EL (cell line): ENCODE measurements at places on chromosomes 7 and 10.

DNA sequence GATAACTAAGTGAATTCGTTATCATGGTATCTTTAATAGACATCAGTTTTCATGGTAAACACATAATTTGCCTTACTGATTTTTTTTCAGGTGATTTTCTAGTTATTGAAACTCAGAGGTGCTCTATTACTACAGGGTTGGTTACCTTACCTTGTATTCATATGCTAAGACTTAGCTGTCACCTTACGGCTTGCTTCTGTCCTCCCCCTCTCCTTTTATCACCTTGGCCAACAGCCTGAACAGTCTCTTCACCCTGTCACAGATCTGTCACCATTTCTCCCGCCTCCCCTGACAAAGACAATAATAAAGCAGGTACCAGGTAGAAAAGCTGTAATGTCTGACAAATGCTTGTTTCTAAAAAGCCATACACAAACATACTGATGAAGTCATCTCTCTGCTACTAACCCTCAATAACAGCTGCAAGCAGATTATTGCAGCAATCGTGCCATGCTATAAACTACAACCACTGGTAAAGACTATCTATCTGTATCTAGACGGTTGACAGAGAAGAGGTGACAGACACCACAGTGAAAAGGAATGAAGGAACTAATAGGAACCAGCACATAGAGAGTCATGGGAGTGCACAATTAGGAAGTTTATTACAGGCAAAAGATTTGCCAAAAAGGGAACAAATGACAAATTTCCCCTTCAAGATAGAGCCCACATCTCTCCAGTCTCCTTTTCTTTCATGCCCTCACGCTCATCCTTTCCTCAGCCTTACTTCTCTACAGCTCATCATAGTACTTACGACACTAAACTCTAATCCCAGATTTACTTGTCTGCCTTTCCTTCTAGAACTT lies 57.2 kb downstream of the ARHGAP12 start:
- no peak for DNase-seq

DNA sequence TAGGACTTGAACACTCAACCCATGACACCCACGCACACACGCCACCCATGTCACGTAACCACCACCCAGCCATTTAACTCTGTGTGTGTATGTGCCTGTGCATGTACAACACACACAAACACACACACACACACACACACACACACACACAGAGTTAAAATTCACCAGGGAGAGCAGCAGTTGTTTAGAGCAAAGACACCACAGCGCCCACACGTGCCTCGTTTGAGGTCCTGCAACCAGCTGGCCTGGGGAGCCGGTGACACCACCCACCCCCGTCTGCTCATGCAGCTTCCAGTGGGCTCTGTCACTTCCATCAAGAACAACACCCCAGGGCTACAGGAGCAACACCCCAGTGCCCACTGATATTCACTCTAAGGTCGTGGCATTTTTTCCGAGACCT lies 97.4 kb downstream of the ELFN1 start:
- DNase-seq = no peak

DNA sequence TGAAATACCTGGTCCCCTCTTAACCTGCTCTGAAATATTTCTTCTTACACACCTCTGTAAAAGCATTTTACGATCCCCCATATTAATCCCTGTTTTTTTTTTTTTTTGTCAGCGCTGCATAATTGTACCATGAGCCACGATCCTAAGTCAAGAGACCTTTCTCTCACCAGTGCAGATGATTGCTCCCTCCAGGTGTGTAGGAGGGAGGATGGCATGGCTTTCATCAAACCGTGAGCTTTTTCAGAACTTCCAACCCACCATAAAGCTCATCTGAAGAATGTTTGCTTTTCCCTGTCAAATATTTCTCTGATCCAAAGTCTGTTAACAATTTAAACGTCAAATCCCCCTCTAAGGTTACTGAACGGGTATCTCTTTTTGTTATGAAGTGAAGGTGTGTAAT lies 28.2 kb upstream of the SEPHS1 start:
- no peak for DNase-seq

DNA sequence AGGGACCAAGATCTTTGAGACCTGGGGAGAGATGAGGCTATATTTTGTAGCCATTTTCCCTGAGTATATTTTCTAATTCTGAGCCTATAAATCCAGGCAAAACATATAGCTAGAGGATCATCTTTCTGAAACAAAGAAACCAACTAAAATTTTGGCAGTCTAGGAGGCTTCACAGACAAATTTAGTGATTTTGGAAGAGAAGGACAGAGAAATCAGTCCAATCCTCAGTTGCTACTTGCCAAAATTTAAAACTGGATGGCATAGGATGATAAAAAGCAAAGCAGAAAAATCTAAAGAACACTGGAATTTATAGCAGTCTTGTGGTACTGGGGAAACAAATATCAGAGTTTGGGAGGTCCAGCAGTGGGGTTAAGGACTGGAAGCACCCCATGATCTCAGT lies 43.4 kb upstream of the POM121L12 start:
- no peak for DNase-seq

- peak; percentile 47 for DNase-seq
Observed at GRCh38 chr7:80135309-80136104, 876 bp downstream of the GNAI1 start.

GRCh38 chr7:28479507-28479947 lies 67.2 kb downstream of the CREB5 start:
- DNase-seq = no peak

DNA sequence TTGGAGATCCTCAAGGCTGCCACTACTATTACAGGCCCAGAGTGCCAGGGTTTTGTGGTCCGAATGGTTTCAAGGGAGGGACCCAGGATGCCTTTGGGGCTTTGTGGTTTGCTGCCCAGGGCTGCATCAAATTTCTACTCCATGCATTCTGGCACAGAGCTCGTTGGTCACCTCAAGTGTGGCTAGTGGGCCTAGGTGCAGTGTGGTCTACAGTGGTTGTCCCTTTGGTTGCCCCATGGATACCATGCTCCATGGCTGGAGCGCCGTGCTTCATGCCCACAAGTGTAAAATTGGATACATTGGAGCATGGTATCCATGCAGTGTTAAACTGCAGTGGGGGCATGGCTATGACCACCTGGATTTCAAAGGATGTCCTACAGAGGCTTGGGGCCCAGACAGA lies 5.4 kb upstream of the PRF1 start:
- no peak for DNase-seq

DNA sequence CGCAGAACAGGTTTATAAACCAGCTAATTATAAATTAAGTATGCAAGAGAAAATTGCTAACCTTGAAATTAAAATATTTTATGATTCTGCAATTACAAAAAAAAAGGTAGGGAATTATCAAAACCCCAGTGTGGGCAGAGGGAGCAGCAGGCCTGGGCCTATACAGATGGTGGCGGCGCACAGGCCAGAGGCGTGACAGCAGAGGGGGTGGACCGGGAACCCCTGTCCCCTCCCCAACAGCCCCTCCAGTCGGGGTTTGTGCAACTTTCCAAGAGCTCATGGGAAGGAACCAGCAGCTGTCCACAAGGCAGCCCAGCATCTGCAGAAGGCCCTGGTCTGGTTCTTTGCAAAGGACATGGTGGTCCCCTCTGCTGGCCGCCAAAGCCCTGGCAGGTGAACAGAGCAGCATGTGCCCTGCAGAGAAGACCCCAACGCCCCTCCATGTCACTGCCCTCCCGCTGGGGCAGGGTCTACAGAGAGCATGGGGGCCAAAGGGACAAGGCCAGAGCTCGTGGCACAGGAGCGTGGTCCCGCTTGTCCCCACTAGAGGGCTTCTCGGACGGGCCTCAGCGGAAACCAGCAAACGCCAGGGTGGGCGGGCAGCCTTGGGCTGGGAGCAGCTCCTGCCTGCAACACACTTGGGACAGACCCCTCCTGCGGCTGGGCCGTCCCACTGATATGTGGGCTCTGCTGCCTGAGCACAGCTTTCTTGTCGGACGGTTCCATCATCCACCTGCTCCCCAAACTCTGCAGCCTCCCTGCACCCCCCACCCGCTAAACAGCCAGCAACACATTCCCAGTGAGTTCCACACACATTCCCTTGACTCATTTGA lies 75.1 kb downstream of the EBF3 start:
- DNase-seq = peak; percentile 19

DNA sequence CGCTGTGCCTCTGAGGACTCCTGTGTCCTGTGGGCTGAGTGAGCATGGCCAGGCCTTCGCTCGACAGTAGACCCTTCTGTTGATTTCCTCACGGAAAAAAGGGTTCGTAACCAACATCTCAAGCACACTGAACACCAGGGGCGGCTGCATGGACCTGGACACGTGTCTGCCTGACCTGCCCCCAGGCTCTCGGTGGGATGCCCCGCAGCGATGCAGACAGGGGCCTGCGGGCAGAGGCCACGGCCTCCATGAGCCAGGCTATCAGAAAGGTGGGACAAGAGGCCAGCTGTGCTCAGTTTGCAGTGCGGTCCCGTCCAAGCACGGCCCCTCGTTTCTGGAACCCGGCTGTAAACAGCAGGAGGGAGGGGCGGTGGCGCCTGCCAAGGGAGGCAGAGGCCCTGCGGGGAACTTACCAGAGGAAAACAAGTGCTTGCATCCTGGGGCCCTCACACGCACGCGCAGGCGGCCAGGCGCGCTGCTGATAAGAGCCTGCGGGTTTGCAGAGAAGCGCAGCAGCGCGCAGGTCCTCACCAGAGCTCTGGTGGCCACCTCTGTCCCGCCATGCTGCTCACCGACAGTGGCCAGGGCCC lies 10.6 kb downstream of the GPR146 start:
- DNase-seq = no peak

- peak; percentile 100 for DNase-seq
Observed at GRCh38 chr10:44300666-44301649, 83.9 kb downstream of the CXCL12 start.

DNA sequence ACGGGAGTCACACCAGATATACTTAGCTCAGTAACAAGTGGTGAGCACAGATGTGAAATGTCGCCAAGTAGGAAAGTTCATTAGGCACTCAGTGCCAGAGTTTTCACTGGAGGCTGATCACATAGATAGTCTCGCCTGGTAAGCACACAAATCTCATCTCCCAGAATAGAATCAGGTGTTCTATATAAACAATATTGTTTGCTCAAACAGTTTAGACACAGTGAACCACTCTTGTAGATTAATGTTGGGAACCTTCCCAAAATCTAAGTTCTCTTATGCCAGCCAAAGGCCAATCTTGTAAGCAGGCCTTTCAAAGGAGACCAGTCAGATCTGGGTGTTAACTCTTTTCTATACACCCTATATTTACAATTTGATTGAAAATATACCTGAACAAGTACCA lies 716.5 kb upstream of the GRM3 start:
- no peak for DNase-seq

- no peak for DNase-seq
Observed at GRCh38 chr7:104784686-104785085, 229.3 kb upstream of the KMT2E start.

- no peak for DNase-seq
Observed at GRCh38 chr7:50779427-50779826, 3.3 kb downstream of the GRB10 start.

DNA sequence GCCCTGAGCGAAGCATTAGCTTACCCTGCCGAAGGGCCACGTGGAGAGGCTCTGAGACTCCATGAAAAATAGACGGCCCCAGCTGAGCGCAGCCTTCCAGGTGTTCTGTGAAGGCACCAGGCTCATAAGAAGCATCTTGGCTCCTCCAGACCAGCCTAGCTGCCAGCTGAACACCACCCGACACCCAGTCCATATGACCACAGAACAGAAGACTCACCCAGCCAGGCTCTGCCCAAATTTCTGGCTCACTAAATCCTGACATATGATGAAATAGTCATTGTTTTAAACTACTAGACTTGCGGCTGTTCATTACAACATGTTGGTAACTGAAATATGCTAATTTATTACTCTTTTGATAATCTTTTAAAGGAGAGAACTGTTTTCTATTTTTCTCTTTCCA lies 99.5 kb upstream of the ABI1 start:
- no peak for DNase-seq

DNA sequence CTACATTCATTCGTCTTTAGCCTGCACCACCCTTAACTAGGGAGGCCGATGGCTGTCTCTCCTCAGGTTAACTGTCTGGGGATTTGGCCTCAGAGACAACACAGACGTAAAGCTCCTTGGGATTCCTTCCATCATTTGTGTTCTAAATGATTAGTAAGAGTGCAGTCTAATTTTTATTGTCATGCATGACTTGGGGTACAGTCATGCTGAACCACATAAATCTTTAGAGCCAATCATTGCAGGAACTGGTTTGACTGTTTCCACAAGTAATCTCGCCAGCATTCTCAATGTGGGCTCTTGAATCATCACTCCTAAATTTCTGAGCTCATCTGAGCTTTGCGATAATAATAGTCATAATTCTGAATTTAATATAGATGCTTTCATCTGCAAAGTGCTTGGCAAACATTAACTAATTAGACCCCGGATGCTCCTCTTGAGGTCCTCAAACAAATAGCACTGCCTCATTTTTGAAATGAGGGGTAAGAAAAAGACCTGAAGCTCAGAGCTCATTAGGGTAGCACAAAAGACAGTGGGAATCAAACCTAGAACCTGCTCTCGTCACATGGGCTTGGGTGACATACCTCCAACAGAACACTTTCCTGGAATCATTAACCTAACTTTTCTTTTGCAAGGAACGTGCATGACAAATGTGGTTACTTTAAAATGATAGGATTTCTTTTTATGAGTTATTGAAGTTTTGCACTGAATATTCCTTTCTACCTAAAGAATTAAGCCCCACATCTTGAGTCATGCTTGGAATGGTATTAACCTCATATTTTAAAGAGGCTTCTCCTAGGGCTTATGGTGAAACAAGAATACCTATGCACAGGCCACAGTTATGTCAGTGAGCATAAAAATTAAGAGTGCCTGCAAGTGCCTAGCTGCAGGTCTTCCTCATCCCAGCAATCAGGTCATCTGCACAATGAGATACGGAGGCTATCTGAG lies 118.9 kb upstream of the NRP1 start:
- peak; percentile 78 for DNase-seq

DNA sequence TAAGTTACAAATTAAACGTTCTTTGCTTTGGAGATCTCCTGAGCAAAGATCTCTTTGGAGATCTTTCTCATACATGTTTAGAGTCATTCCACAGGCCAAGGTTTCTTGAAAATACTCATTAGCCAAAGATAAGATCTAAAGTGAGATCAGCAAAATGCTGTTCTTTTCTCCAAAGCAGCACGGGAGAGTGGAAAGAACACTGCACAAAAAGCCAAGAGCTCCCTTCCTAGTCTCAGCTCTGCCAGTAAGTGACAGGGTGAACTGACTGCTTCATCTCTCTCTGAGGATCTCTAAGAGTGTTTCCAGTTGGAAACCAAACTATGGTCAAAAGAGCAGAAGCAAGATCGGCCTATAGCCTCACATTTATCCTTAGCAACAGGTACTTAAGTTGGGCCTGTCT lies 168.4 kb upstream of the ASAH2 start:
- no peak for DNase-seq

- DNase-seq = no peak
Observed at GRCh38 chr10:132455441-132455971, 58.5 kb downstream of the PWWP2B start.

DNA sequence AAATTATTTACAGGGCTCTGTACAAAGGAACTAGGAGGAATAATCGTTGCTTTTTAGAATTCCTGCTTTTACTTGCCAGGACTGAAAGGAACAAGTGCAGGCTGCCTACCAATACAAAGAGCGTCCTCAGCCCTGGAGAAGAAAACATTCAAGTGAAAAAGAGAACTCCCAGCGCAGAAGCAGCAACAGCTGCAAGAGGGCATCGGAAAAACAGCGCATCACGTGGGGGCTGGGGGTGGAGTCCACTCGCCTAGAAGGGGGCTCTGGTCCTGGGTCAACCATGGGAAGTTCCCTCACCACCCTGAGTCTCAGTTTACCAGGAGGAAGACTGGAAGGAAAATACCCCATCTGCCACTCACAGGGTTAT lies 385 bp upstream of the C10orf90 start:
- no peak for DNase-seq

GRCh38 chr10:13741438-13741837 lies 154.7 kb downstream of the PRPF18 start:
- DNase-seq = no peak

- no peak for DNase-seq
Observed at GRCh38 chr10:64206409-64206808, 685.2 kb downstream of the REEP3 start.
